ENCODE measurements at places on chromosomes 16 and 17.

- DNase-seq, result no peak
Observed at GRCh38 chr17:10417431-10417830, 4.3 kb downstream of the MYH8 start.

DNA sequence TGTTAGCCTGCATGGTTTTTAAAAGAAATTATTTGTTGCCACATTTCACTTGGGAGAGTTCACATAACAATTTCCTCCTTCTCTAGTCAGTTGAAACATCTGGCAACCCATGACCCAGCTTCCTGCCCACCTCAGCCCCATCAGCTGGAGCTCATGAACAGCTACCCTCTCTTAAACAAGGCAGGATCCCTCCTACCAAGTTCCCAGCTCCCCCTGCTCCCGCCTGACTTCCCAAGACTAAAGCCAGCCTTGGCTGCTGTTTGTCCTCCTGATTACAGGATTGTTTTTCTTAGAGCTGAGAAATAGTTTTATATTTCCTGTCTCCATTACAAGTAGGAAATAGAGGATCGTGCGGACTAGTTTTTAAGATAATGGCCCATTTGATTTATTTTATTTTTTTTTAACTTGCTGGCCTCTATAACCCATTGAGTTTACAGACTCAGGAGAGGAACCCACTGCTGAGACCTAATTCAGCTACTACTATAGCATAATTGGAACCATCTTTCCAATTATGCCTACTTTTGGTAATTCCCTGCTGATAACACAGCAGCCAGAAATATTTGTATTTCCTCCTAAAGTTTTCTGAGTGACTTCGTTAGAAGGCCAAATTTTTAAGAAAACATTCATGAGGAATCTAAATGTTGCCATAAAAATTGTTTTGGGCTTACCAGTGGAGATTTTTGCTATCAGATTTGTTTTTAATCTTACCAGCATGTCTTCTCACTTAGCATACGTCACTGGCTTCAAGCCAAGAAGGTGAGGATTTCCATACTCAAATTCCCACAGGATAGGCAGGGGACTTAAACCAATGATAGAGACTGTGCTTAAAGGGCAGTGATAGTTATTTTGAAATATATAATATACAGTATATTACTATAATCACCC is 90.0 kb downstream of the ELAC2 start:
- no peak for DNase-seq

DNA sequence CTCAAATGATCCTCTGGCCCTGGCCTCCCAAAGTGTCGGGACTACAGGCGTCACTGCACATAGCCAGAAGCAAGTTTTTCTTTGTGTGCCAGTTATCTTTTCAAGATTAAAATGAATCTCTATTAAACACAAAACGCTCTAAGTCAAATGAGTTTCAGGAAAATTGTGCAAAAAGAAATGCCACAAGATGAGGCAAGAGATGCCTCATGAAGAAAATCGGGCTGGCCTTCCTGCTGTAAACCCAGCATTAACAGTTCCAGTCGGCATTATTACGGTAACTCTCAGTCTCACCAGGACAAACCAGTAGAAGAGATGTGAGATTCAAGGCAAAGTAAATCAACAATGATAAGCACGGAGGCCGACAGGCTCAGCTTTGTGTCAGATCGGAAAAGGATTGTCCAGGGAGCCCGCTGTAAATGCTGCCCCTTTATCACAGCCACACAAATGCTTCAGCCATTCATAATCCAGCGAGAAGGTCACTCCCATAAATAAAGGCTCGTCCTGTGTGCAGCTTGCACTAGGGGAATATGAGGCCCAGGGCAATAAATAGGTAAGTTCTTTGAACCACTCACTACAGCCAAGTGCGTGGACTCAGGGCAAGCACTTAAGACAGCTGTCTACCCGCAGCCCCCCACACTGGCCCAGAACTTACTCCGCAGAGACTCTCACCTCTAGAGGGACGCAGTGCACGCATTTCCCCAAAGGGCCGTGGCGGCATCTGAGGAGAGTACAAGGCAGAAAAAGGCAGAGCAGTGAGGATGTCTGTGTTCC is 27.2 kb downstream of the NPLOC4 start:
- DNase-seq, result no peak

- no peak for DNase-seq
Observed at GRCh38 chr17:10907370-10907769, 69.5 kb upstream of the PIRT start.

- no peak for DNase-seq
Observed at GRCh38 chr17:58412961-58413586, 4.3 kb downstream of the RNF43 start.

GRCh38 chr17:49434821-49435670 is 20.4 kb upstream of the PHB1 start:
- peak; percentile 82 for DNase-seq

DNA sequence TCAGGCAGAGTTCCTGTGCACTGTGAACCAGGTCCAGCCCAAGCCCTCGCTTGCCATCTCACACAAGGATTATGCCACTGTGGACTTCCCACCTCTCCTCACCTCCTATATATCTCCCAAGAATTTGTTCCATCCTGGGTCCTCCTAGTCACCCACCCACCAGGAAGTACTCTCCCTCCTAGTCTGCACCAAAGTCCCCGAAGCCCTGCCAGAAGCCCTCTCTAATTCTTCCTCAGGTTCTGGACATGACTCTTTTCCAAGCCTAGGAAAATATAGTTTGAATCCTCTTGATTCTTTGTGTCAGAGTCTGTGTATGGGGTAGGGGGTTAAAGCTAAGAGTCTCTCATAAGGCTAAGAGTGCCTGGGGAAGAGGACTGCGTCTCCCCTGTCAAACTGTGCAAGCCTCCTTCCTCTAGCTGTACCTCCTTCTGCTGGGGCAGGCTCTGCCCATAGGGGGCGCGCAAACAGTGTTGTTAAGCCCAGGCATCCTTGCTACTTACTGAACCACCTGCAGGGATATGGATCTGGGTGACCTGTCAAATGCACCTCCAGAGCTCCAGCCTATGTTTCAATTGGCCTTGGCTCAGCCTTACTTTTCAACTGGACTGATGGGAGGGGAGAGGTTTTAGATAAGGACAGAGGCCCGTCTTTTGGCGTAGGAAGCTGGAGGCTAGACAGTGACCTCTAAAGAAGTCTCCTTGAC is 16.6 kb upstream of the DLX4 start:
- peak; percentile 83 for DNase-seq

- no peak for DNase-seq
Observed at GRCh38 chr17:11813871-11814270, 183.4 kb downstream of the ZNF18 start.

- no peak for DNase-seq
Observed at GRCh38 chr17:37713624-37714023, 31.2 kb downstream of the HNF1B start.

DNA sequence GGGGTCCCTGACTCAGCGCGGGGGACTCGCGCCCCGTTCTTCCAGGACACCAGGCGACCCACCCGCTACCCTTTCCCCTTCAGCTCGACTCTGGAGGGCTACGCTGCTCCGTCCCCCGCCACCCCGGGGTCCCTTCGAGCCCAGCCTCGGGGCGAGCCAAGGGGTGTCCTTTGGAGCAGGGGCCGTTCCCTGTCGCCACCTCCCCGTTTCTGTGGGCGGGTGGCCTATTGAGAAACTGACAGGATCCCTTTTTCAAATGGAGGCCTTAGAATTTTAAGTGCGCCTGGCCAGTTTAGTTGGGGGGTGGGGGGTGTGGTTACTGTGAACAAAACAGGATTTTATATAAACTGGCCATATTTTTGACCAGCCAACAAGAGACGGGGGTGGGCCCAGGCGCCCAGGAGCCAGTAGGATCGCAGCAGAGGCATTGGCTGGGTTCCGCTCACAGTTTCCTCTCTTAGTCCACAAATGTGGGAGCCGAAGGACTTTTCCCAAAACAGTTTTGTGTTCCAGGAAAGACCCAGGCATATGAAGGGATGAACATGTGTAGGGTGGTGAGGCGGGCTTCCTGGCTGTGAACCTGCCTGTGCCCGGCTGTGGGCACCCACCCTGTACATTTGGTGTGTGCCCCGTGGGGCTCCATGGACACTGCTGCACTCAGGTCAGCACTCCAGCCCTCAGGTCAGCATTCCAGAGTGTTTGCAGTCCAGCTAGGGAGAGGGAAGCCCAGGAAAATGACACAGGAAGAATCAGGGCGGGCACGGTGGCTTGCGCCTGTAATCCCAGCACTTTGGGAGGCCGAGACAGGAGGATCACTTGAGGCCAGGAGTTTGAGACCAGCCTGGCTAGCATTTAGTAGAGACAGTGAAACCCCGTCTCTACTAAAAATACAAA is 722 bp upstream of the TIMP2 start:
- DNase-seq, result peak; percentile 90

- DNase-seq, result peak; percentile 48
Observed at GRCh38 chr17:59851439-59852375, 41.0 kb downstream of the TUBD1 start.

GRCh38 chr16:65547772-65548446 is 426.0 kb upstream of the CDH11 start:
- peak; percentile 71 for DNase-seq

GRCh38 chr17:53635444-53635843 is 187.3 kb upstream of the KIF2B start:
- no peak for DNase-seq

GRCh38 chr17:9116861-9117568 is 95.7 kb downstream of the NTN1 start:
- DNase-seq, result no peak

GRCh38 chr17:2803386-2803785 is 7.1 kb downstream of the RAP1GAP2 start:
- DNase-seq, result no peak

GRCh38 chr17:67412941-67413340 is 35.9 kb downstream of the PITPNC1 start:
- DNase-seq, result no peak

- no peak for DNase-seq
Observed at GRCh38 chr17:54280741-54281140, 458.0 kb downstream of the KIF2B start.

- no peak for DNase-seq
Observed at GRCh38 chr17:30796016-30796415, 28.5 kb downstream of the CRLF3 start.

- DNase-seq, result no peak
Observed at GRCh38 chr17:2181897-2182448, 121.6 kb downstream of the SMG6 start.

- DNase-seq, result no peak
Observed at GRCh38 chr16:83054283-83054682, 427.5 kb downstream of the CDH13 start.

DNA sequence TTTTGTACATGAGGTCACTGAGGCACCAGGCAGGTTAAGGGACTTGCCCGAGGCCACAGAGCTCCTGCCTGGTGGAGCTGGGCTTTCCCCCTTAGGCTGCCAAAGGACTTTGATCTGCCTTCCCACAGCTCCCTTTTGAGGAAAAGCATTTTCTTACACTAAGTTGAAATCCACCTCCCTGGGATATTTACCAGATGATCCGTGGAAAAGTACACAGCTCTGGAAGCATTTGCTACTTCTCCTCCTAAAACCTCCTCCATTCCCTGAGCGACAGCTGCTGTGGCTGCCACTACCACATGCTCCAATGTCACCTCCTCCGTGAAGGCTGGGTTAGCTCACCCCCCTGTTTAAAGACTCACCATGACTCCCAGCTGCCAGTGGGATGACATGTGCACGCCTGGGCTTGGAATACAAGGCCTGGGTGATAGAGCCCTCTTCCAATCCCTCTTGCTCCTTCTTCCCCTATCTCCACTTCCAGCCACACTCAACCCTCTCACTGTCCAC is 1.2 kb upstream of the MPRIP start:
- peak; percentile 65 for DNase-seq

GRCh38 chr17:34885076-34885475 is 76.2 kb downstream of the CCT6B start:
- no peak for DNase-seq

- DNase-seq, result no peak
Observed at GRCh38 chr17:34720760-34721159, 141.4 kb downstream of the TMEM132E start.
